ENCODE measurements at places on chromosomes 11 and 22. TPM values are rescaled to one million over a fixed set of nuclear protein-coding genes. Genes with fewer than 3 reads are reported as not detected.

GRCh38 chr11:47667555-47667954 is 25.2 kb upstream of the MTCH2 start:
- peak overlapping the region; percentile 14 for H3K4me3 ChIP-seq
- H3K4me1 ChIP-seq = no peaks in the 10 kb centered on the region
- DNase-seq = no peak
- no peaks in the 10 kb centered on the region for H3K36me3 ChIP-seq

GRCh38 chr11:47332791-47333525 is 19.5 kb downstream of the MYBPC3 start:
- DNase-seq = no peak
- H3K4me3 ChIP-seq = no peak overlapping the region
- peaks cover under 1% of the 10 kb centered on the region for H3K36me3 ChIP-seq
- peaks cover 4% of the 10 kb centered on the region for H3K4me1 ChIP-seq
- no peaks in the 10 kb centered on the region for H3K27me3 ChIP-seq

GRCh38 chr11:2673871-2674471 is 25.8 kb downstream of the KCNQ1OT1 start:
- H3K27ac ChIP-seq = no peak overlapping the region
- peak; percentile 58 for DNase-seq
- peaks cover 44% of the 10 kb centered on the region for H3K4me1 ChIP-seq
- H3K27me3 ChIP-seq = no peaks in the 10 kb centered on the region

GRCh38 chr22:39528080-39528661 is 4.4 kb downstream of the RPS19BP1 start:
- H3K36me3 ChIP-seq = peaks cover 14% of the 10 kb centered on the region
- peak overlapping the region; percentile 88 for H3K27ac ChIP-seq
- peaks cover 60% of the 10 kb centered on the region for H3K4me1 ChIP-seq
- peak overlapping the region; percentile 57 for H3K4me3 ChIP-seq

DNA sequence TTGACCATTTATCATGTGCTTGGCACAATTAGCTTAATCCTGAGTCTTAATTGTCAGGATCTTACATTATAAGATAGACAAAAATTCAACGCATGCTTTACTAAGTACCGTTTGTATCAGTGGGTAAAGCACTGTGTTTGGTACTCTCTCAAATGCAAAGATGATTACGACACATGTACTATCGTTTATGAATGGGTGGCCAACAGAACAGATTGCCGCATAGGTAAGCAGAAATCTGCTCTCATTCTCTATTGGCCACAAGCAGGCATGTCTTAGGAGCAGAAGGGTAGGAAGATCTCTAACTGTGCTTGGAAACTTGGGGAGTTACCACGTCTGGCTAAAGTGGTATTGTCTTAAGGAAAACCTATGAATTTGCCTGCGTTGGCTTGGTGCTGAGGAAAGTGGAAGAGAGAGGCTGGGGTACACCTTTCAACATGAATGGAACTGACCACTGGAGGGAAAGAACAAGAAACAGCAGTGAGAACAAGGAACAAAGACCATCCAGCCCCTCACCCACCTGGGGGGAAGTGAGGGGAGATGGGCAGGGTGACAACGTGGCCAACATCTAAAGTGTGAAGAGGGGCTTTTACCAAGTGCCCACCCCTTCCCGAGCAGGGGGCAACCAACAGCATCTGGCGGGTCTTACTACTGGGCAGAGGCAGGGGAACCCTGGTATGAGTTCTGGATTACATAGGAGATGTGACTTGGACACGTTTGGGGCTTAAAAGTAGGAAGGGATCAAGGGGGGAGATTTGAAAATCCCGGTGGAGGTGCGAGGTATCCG is 1.0 kb upstream of the TUBA8 start:
- H3K27ac ChIP-seq = no peak overlapping the region
- peaks cover 39% of the 10 kb centered on the region for H3K27me3 ChIP-seq
- H3K4me3 ChIP-seq = peak overlapping the region; percentile 69
- peaks cover 5% of the 10 kb centered on the region for H3K36me3 ChIP-seq
- H3K4me1 ChIP-seq = peaks cover 8% of the 10 kb centered on the region

DNA sequence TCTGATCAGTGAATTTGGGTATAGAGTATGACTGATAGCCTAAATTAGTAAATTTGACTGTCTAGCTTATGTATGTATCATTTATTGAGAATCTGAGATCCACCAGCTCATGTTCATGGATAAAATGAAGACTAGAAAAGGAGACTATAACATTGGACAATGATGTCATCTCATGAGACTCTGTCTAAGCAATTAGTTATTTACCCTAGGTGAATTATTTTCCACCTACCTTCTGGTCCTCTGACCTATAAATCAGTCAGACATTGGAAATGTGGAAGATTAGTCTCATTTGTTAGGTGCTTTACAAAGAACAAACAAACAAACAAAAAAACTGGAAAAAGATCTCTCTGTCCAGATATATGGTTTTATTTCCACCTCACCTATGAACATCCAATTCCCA is 38.7 kb upstream of the CALCA start:
- no peaks in the 10 kb centered on the region for H3K36me3 ChIP-seq
- no peak for DNase-seq
- no peak overlapping the region for H3K27ac ChIP-seq
- H3K27me3 ChIP-seq = peaks cover 9% of the 10 kb centered on the region

DNA sequence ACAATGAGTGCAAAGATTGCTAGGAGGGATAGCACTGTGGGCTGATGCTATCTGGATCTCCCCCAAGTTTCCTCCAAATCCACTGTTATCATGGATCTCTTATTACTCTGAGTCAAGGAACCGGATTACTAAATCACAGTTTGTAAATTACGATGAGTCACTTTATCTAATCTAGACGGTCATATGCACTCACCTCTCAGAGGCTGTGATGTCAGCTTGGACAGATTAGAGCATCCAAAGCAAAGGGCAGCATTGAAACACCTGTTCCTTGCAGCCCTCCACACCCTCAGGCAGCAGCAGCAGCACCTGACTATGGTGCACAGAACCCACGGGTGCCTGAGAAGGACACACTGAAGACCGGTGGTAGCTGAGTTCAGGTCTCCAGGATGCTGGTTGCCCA is 14.0 kb upstream of the POU2AF1 start:
- no peaks in the 10 kb centered on the region for H3K4me1 ChIP-seq
- no peak overlapping the region for H3K27ac ChIP-seq
- H3K36me3 ChIP-seq = no peaks in the 10 kb centered on the region
- no peak overlapping the region for H3K4me3 ChIP-seq

The PRDM11 gene
- total RNA-seq = 13.6 TPM

The OR5F1 gene
- not detected for total RNA-seq

Data from type B pancreatic cell (in vitro differentiated cells).